Brain microvascular endothelial cell (primary cell): ENCODE measurements at places on chromosomes 16 and 17.

GRCh38 chr16:2371421-2371820 is 30.9 kb upstream of the ABCA3 start:
- DNase-seq: no peak

- no peak for DNase-seq
These were observed 19.2 kb downstream of the FMNL1 start for GRCh38 chr17:45240905-45241327.

- no peak for DNase-seq
These were observed 30.5 kb downstream of the PIK3R6 start for GRCh38 chr17:8836821-8837562.

DNA sequence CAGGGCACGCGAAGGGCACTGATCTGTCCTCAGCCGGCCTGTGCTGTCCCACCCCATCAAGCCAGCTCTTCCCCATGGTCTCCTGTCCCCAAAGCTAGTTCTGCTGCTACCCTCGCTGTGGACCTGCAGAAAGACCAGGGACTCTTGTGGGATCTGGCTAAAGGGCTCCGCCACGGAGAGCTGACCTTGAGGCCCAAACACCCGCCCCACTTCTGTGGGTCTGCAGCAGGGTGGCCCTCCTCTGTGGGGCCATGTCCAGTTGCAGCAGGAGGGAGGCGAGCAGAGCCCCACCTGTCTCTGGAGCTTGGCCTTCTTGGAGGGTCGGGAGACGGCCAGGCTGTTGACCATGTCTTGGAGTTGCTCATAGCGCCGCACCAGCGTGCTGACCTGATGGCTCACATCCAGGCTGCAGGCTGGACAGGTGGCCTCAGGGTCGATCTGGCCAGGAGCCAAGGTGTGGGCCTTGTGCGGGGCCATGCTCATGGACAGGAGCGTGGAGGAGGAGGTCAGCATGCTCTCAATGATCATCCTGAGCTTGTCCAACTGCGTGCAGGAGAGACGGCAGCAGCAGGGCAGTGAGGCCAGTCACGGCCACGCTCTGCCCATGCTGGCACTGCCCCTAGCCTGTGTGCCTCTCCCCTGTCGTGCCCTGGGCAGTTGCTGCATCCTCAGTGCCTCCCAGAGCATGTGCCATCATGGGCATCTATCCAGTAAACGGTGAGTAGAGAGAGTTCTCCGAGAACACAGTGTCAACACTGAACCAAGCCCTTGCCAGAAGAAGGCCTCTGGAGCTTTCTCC is 16.6 kb downstream of the UBALD2 start:
- no peak for DNase-seq

DNA sequence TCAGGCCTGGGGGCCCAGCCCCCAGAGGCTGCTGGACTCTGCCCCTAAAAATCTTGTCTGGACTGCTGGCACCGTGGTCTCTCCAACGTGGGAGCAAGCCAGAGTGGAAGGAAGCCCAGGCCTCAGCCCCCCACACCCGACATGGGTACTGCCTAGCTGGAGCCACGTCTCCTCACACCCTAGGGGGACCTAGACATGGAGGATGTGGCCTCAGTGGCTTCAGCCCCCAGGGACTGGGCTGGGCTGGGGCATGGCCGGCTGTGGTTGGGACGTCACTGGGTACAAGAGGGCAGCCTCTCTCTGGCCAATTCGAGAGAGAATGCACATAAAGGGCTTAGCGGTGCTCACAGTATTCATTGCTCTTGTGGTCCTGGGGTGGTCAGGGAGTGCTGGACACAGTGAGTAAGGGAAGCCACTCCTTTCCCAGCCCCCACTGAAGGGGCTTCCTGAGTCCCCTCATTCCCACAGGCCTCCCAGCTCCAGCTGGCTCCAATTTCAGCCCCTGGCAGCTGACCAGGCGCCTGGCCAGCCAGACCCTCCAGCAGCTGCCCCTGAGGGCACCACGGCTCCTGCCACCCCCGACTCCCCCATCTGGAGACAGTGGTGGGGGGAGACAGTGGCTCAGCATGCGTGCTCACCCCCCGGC is 1.1 kb downstream of the CDH15 start:
- no peak for DNase-seq

DNA sequence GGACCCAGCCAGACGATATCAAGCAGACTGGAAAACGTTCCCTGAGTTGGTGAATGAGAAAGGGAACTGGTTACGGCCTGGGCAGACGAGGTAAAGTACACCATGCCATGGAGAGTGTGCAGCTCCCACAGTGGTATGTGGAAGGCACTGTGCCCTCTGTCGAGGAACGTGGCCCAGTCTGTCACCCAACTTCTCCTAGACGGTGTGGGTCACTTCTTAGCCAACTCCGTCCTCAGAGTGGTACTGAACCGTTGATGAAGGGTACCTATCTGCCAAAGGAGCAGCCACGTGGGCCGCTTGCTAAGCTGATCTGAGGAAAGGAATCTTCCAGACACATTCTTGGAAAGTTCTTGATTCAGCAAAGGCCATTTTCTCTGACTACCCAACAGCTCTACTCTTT is 56.0 kb upstream of the AXIN2 start:
- DNase-seq: no peak

DNA sequence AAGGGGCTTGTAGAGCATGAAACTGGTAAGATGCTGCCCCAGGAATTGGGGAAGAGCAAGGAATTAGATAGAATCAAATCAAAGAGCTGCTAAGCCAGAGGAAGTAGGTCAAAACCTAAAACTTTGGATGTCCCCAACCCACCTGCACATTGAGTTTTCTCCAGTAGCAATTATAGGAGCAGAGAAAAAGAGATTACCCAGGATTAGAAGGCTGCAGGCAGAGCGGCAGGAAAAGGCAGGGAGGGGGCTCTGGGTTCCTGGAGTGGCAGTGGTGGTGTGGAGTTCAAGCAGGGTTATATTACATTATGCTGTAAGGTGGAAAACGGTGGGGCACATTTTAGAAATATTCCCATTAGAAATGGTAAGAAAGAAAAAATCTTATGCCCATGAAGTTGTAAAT is 68.3 kb downstream of the KSR1 start:
- DNase-seq: no peak

- no peak for DNase-seq
These were observed 328.9 kb upstream of the MAF start for GRCh38 chr16:79929260-79929965.

DNA sequence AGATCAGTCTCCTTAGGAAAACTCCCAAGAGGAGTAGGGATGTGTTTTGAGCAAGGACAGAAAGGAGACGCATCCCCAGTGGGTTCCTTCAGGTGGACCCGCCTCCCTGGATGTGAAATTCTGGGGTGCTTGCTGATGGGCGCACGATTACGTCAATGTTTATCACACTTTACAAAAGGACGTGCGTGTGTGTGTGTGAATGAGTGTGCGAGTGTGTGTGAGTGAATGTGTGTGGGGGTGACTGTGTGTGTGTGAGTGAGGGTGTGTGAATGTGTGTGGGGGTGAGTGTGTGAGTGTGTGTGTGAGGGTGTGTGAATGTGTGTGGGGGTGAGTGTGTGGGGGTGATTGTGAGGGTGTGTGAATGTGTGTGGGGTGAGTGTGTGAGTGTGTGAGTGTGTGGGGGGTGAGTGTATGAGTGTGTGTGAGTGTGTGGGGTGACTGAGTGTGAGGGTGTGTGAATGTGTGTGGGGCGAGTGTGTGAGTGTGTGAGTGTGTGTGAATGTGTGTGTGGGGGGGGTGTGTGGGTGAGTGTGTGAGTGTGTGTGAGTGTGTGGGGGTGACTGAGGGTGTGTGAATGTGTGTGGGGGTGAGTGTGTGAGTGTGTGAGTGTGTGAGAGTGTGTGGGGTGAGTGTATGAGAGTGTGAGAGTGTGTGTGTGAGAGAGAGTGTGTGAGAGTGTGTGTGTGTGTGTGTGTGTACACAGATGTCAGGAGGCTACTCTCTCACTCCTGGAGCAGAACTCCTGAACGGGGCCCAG is 4.1 kb upstream of the TRARG1 start:
- no peak for DNase-seq
